ENCODE measurements at places on chromosomes 16 and 17.
A peak's percentile ranks its signal among the peaks of the same experiment; 100 is the strongest.

DNA sequence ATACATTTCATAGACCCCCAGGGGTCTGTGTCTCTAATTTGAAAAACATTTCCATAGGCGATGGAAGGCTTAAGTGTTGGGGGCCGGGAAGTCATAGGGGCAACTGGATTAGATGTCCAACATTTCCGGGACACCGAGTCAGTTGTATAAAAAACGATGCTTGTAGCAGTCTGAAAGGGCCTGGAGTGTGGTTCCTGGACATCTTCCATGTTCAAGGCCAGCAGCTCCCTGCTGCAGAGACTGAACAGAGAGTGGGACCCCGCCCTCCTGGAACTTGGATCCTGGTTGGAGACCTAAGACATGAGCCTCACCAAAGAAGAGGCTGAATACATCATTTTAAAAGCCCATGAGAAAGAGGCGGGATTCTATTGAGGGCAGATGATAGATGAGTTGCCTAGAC lies 82.0 kb upstream of the ZNF423 start:
- no peak for DNase-seq

GRCh38 chr17:6583411-6583810 lies 27.1 kb upstream of the PITPNM3 start:
- DNase-seq = no peak

GRCh38 chr17:233473-233941 lies 52.1 kb upstream of the DOC2B start:
- DNase-seq = no peak

- no peak for DNase-seq
Observed at GRCh38 chr16:51538707-51539498, 387.8 kb upstream of the SALL1 start.

DNA sequence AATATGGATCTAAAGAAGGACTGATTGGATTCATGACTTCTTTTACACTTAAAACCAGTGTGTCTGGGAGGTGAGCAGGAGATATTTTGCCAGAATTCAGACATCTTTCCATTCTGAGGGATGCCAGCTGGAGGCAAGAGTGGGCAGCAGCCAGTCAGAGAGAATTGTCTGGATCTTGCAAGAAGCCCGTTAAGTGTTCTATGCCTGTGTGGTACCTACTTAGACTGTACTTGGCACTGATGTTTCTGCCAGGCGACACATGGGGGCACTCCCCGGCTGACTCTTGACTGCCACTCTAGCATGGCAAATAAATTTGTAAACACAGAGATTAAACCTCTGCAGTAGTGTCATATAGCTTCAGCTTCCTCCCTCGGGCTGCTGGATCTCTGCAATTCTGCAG lies 247.7 kb downstream of the UTP18 start:
- DNase-seq = no peak

DNA sequence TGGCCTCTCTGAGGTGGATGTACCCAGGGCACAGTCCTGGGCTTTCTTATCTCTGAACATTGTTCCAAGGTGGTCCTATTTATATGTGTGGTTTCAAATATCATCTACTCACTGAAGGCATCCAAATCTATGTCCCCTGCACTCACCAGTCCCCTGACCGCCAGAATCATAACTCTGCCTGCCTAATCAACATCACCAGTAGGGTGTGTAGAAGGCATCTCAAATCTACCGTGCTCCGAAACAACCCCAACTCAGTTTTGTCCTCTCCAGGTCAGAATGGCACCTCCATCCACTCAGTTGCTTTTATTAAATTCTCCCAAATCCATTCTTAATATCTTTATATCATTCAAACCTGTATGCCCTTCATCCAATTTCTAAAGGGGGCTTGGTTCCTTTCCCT lies 536.3 kb downstream of the GRIN2A start:
- DNase-seq = no peak

DNA sequence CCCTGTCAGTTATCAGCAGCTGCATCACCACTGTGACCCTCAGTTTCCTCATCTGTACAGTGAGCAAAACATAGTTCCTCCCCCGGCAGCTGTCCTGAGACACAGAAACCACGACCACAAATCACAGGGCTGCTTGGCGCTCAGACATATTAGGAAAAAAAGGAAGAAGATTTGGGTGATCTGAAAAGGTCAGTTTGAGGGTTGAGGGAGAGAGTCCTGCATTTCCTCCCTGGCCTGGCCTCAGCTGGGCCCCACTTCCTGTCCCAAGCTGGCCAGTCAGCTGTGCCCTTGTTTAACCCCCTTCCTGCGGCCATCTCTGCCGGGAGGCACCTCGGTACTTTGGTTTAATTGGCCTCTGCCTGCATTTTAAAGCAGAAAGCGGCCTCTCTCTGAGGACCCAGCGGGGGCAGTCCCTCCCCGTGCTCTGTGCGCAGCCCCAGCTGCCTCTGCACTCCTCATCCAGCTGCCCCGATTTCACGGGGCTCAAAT lies 24.0 kb upstream of the CIBAR2 start:
- DNase-seq = no peak

GRCh38 chr17:78444392-78444791 lies 65.9 kb downstream of the PGS1 start:
- DNase-seq = no peak

GRCh38 chr17:65741710-65742109 lies 180.3 kb upstream of the AXIN2 start:
- DNase-seq = no peak

- DNase-seq = no peak
Observed at GRCh38 chr17:82298538-82299421, 18.6 kb downstream of the CD7 start.

- no peak for DNase-seq
Observed at GRCh38 chr16:13021996-13022395, 120.6 kb downstream of the SHISA9 start.

GRCh38 chr17:48609033-48609432 lies 1.8 kb downstream of the HOXB7 start:
- DNase-seq = no peak

DNA sequence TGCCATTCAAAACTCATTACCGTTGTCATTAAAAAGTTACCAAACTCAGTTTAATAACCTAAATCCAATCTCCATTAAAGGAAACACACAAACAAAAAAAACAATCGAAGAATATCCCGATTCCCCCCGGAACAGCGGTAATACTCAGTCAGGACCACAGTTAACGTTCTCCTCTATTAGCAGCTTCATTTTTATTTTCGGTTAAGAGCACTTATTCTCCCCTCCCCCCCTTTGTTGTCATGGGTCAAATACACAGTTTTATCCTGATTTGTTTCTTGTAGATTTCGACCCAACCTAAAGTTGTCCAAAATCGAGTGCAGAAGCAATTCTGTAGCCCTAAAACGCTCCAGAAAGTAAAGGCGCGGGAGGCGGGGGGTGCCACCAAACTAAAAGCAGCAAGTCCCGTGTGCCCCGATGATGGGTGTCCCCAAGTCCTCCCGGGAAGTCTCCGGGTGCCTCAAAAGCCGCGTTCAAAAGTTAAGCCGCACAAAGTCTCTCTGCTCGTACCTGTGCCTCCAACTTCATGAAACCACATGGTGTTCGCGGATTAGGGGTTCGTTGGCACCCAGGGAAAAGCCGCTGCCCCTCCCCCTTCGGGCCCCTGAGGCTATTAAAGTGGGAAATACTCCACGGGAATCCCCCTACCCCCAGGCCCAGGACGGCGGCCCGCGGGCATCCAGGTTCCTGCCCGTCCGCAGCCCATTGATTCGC lies 996 bp downstream of the SUMO2 start:
- DNase-seq = peak; percentile 54

GRCh38 chr17:9953492-9953891 lies 48.4 kb upstream of the RCVRN start:
- DNase-seq = no peak

GRCh38 chr17:39173526-39174274 lies 7.7 kb upstream of the ARL5C start:
- DNase-seq = no peak

DNA sequence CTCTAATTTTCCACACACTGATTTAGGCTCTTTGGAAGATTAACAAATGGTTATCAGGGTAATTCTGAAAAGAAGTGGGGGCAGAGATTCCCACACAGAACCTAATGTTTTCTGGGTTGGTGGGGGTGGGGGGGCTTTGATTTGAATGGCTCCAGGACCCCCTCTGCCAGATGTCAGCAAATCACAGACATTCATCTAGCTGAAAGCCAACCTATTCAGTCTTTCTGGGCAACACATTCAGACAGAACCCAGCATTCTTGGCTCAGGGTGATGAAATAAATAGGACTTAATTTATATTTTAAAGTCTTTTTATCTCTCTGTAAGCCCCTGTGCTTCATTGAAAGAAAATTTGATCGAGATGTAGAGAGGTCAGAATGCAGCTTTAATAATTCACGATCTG lies 533.2 kb downstream of the XYLT1 start:
- DNase-seq = no peak

GRCh38 chr17:5361426-5361825 lies 58.0 kb downstream of the NUP88 start:
- DNase-seq = no peak

DNA sequence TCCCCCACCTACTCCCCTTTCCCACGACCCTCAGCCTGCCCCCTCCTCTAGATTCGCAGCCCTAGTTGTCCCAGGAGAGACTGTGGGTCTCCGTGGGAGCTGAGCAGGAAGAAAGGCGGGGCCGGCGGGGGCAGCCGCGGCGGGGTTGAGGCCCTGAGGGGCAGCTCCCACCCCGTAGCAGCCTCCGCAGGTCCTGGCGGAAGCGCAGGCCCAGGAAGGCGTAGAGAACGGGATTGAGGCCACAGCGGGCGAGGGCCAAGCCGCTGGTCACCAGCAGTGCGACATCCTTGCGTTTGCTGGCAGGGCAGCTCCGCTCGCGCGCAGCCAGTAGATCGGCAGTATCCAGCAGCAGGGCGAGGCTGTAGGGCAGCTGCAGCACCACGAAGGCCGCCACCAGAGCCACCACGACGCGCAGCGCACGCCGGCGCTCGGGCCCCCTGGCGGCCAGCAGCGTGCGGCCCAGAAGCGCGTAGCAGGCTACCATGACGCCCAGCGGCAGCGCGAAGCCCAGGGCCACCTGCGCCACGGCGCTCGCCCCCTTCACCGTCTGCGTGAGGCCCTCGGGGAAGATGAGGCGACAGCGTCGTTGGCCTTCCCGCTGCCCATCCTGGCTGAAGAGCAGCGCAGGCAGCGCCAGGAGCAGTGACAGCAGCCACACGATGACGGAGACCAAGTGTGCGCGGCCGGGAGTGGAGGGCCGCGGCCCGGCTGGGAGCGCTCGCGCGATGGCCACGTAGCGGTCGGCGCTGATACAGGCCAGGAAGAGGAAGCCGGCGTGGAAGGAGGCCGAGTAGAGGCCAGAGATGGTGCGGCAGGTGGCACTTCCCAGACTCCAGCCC lies 1.9 kb downstream of the CCR10 start:
- peak; percentile 78 for DNase-seq

DNA sequence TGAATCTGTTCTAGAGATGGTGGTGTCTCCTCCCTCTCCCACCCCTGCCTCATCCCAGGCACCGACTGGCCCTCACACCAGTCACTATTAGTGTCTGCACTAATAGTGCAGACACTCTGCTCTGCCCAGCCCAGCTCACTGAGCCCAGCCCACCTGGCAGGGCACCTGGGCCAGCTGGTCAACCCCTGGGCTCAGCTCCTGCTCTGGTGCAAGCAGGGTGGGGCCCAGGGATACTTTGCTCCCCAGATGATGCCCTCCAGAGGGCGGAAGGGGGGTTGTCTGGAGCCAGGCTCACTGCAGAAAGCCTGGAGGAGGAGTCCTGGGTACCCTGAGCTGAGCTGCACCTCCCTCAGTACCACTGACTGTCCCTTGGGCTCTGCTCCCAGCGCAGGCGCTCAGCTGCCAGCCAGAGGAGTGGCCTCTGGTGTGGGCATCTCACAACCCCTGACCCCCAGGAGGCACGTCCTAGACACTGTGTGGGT lies 14.5 kb downstream of the RAB11FIP4 start:
- no peak for DNase-seq

- DNase-seq = no peak
Observed at GRCh38 chr16:924806-925205, 46.0 kb downstream of the LMF1 start.

GRCh38 chr17:4733073-4733531 lies 1.9 kb downstream of the MED11 start:
- no peak for DNase-seq

DNA sequence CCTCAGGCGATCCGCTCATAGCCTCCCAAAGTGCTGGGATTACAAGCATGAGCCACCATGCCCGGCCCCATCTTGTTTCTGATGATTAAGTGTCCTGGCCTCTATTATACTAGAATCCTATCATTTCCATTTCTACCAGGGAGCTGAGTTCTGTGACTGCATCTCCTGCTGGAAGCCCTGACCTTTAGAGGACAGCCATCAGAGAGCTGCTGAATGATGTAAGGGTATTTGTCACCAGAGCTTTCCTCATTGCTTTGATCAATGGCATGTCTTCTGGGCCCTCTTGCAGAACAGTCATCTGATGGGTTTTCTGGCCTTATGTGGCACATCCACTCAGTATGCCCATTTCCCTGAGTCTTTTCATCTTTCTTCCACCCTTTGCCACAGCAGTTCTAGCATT lies 39.9 kb downstream of the PSMD12 start:
- no peak for DNase-seq

DNA sequence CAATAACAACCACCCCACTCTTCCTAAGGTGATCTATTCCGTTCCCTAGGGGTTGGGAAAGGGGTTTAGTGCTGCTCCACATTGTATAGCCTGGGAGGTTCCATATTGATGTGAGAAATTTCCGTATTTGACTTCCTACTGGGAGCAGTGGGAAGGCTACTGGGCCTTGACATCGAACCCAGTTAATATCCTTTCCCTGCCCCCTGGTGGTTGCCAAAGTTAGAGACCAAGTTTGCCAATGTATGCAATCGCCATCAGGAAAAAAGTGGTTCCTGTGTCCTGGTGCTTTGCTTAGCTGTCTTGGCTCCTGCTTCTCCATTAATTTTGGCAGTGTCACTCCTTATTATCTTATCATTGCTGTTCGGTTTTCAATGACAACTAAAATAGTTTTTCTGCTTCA lies 914.9 kb downstream of the KCNJ2 start:
- no peak for DNase-seq

- no peak for DNase-seq
Observed at GRCh38 chr16:10039220-10040096, 142.8 kb downstream of the GRIN2A start.

DNA sequence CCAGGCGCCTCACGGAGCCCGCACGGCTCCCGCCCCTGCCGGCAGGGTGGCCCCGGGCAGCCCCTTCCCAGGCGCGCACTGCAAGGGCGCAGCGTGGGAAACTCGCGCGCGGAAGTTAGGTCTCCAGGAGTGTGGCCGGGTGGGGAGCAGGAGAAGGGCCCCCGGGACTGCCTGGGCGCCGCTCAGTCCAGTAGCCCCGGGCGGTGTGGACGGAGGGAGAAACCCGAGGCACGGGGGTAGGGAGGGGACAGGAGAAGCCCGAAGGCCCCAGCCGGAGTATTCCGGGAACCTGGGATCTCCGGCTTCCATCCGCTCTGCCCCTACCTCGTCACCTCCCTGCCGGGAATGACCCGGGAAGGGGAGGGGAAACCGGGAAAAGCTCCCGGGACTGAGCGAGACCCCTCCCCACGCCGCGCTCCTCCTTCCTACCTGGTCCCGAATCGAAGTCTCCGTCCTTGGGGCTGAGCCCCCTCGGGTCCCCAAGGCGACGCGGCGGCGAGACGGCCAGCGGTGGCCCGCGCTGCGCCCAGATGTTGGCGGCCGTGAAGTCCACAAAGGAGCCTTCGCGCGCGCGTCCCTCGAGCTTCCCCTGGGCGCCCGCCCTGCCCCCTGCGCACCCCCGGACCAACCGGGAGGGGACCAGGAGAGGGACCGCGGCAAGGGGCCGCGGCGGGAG lies 418 bp downstream of the SOCS3 start:
- DNase-seq = peak; percentile 61

All from activated CD4-positive, CD25-positive, alpha-beta regulatory T cell treated with anti-CD3 and anti-CD28 coated beads, Interleukin-2, amount 50 U/mL, for 72 hours (primary cell).